Activated gamma-delta T cell treated with Interleukin-2 at 50 U/mL for 16 hours (primary cell): ENCODE measurements at places on chromosomes 16 and 17.

DNA sequence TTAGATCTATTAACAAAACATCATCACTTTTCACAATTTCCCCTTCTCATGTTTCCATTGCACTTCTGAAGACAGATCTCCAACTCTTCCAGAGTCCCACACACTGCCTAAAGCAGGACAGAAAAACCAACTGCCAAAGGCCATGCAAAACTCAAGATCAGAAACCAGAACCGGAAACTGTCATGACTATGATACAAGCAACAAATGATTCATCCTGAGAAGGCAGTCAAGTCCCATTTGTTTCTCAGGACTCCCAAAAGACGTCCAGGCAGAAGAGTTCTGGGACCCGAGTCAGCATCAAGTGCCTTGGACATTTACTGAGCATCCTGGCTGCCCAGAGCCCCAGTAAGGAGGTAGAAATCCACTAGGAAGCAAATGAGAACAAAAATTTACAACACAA, 38.8 kb downstream of the ERN1 start:
- DNase-seq, result no peak

GRCh38 chr16:49859125-49859811, 3.4 kb upstream of the ZNF423 start:
- no peak for DNase-seq

- DNase-seq, result no peak
These were observed 178.5 kb upstream of the TBX2 start for GRCh38 chr17:61221181-61221580.

DNA sequence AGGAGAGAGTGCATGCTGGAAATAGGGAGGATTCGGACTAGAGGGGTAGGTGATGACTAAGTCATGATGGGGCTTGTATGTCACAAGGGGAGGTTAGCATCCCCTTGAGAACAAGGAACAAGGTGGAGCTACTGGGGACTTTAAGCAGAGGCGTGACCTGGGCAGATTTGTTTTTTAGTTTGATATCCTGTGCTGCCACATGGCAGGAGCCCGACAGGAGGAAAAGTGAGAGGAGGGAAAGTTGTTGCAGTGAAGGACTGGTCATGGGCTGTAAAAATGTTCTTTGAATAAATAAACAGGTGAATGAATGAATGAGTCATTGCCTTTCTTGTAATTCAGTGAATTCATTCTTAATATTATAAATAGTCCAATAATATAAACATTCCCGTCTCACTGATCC, 365.1 kb upstream of the CDH5 start:
- no peak for DNase-seq

DNA sequence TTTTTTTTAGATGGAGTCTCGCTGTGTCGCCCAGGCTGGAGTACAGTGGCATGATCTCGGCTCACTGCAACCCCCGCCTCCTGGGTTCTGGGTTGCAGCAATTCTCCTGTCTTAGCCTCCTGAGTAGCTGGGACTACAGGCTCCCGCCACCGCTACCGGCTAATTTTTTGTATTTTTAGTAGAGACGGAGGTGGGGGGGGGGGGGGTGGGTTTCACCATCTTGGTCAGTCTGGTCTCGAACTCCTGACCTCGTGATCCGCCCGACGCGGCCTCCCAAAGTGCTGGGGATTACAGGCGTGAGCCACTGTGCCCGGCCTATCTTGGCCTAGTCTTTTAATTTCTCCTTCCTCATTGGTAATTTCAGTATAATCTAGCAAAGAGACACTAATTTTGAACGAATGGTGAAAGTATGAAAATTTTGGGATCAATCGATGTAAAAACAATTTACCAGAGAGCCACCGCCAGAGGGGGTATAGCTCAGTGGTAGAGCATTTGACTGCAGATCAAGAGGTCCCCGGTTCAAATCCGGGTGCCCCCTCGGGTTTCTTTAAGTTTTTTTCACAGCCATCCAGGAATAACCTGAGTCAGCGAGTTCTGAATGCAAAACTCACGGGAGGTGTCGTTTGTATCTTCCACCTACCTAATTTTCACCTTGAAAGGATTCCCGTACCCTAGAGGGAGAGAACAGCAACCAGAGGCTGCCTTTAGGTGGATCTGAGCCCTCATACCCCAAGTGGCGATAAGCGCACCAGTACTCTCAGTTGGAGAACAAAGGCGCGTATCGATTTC, 2.5 kb upstream of the LASP1 start:
- DNase-seq, result peak; percentile 55

DNA sequence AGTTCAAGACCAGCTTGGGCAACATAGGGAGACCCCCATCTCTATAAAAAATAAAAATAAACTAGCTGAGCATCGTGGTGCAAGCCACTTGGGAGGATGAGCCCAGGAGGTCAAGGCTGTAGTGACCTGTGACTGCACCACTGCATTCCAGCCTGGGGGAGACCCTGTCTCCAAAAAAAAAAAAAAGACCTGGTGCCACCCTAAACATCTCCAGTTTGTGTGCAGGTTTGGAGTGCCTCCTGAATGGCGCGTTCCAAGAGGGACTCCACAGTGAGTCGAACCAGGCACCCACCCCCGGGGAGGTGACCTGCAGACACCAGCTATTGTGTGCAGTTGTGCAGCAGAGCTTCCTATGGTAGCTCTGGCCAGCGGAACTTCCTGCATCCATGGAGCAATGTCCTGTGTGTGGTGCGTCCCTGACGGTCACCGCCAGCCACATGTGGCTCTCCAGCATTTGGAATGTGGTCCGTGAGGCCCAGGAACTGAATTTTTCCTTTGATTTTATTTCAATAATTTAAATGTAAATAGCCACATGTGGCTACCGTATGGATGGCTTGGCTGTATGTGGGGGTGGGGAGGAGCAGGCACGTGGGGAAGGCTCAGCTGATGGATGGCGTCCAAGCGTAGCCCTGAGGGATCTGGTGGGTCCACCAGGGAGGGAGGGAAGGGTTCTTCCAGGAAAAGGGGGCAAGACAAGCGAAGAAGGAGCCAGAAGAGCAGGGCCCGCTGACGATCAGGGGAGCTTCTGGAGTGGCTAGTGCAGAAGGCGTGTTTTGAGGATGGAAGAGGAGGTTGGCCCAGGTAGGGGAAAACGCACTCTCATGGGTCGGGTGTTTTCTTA, 107.1 kb upstream of the GSE1 start:
- no peak for DNase-seq
